ENCODE measurements at places on chromosomes 12 and 14.

DNA sequence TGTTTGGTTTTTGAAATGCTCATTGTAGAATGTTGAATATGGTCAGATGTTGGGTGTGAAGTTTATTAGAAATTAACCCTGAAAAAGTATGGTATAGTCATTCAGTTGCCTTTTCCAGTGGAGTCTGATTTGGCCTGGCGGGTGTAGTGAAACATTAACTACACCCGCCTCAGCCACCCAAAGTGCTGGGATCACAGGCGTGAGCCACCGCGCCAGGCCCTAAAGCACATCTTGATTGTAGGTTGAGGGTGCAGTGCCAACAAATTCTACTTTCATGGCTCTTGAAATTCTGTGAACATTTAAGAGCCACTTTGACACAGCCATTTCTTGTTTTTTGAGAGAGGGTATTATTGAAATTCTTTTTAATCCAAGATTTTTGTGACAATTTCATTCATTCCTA lies 624.9 kb downstream of the DIO2 start:
- no peak for DNase-seq

DNA sequence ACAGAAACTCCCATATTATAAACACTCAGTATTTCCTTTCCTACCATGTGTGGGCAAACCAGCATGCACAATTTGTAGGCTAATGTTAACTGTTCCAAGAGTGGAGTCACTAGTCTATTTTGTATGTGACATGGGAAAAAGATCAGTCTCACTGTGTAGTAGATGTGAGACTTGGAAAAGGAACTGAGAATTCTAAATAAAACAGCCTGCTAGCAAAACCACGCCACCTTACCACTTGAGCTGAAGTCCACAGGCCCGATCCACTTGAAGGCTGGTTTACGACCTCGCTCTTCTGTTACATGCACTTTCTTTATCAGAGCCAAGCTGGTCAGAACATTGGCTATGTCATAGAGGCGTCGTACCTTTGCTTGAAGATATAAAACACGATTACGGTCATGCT lies 22.5 kb downstream of the E2F7 start:
- DNase-seq, result no peak

- DNase-seq, result no peak
These were observed 31.0 kb upstream of the GRIP1 start for GRCh38 chr12:66709893-66710292.

- peak; percentile 10 for DNase-seq
These were observed 13.6 kb upstream of the PAX9 start for GRCh38 chr14:36647824-36648753.

DNA sequence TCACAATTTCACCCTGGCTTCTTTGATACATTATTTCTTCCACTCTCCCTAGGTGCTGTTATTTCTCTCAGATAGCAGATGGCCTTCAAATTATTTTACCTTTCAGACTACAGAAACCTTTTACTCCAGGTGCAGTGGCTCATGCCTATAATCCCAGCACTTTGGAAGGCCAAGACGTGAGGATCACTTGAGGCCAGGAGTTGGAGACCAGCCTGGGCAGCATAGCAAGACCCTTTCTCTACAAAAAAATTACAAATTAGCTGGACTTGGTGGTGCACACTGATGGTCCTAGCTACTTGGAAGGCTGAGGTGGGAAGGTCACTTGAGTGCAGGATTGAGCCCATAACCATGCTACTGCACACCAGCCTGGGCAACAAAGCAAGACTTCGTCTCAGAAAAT lies 23.1 kb downstream of the SLC7A7 start:
- no peak for DNase-seq

DNA sequence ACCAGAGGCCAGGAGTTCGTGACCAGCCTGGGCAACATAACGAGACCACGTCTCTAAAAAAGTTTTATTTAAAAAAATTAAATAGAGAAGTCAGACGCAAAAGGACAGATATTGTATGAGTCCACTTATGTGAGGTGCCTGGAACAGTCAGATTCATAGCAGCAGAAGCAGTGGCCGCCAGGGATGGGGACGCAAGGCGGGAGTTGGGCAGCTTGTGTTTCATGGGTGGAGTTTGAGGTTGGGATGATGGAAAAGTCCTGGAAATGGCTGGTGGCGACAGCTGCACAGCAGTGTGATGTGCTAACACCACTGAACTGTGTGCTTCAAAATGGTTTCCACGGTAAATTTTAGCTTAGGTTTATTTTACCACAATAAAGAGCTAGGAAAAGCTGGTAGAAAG lies 57.6 kb upstream of the DDX11 start:
- no peak for DNase-seq

Measured in GM10248 (cell line).